ENCODE measurements at places on chromosomes 16 and 17. TPM values are rescaled to one million over a fixed set of nuclear protein-coding genes. Genes with fewer than 3 reads are reported as not detected.

DNA sequence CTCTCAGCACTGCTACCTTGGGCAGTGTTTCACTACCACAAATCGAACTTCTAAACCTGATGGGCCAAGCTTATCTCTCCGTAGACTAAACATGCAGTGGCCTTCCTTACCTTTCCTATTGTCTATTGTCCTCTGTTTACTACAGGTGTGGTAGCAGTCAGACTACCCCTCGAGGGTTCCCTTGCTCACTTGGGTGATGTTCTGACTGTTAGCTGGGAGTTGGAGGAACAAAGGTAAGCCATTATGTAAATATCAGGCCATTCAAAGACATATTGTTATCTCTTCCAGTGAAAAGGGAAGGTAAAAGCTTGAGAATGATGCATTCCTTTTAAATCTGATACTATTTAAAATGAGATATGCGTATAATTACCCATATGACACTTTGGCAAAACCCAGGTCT is 828.3 kb upstream of the EEF2KMT start:
- peak; percentile 68 for DNase-seq

DNA sequence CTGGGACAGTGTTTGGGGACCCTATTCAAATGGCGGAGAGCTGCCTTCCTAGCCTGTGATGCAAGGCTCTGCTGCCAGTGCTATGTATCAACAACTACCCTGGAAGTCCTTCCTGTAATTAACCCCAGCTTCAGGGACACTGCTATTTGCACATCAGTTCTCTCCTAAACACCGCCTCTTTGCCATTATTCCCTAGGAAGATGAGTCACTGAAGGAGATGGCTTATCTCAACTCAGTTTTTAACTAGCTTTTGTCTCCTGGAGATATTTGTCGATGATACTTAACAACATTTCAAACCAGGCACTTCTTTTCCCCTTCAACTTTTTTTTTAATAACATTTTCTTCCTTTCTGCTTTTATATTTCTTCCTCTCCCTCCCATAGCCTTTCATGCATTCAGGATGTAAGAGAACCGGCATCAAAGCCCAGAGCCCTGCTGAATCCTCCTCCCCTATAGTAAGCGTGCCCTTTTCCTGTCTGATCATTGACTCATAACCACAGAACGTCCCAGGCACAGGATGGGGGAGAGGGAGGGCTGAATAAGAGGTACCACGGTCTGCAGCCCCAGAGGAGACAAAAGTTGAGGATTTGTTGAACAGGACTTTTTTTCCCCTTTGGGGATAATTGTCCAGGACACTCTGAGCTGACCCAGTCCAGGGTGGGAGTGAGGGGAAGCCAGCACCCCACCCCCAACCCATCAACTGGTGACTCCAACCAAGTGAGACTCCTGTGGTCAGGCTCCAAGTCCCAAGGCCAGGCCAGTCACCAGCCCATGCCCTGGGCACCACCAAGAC is 387.8 kb upstream of the SALL1 start:
- peak; percentile 65 for DNase-seq

GRCh38 chr17:8225813-8226535 is 15.6 kb upstream of the AURKB start:
- peak; percentile 94 for DNase-seq

- no peak for DNase-seq
These were observed 113.9 kb downstream of the BANP start for GRCh38 chr16:88064889-88065746.

DNA sequence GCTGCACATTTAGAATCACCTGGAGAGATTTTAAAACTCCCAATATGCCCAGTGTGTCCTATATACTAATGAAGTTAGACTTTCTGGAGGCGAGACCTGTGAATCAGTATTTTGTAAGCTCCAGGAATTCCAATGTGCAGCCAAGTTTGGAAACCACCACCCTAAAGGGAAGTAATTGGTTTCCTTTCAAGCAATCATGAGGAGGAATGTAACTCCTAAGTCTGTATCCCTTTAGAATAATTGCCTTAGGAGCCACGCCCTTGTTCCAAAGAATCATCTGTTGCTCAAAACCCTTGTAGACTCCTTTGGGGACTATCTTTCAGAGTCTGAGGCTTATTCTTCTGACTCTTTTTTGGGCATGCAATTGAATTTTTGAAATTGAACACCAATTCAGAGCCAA is 84.4 kb downstream of the DNAH9 start:
- DNase-seq: no peak

DNA sequence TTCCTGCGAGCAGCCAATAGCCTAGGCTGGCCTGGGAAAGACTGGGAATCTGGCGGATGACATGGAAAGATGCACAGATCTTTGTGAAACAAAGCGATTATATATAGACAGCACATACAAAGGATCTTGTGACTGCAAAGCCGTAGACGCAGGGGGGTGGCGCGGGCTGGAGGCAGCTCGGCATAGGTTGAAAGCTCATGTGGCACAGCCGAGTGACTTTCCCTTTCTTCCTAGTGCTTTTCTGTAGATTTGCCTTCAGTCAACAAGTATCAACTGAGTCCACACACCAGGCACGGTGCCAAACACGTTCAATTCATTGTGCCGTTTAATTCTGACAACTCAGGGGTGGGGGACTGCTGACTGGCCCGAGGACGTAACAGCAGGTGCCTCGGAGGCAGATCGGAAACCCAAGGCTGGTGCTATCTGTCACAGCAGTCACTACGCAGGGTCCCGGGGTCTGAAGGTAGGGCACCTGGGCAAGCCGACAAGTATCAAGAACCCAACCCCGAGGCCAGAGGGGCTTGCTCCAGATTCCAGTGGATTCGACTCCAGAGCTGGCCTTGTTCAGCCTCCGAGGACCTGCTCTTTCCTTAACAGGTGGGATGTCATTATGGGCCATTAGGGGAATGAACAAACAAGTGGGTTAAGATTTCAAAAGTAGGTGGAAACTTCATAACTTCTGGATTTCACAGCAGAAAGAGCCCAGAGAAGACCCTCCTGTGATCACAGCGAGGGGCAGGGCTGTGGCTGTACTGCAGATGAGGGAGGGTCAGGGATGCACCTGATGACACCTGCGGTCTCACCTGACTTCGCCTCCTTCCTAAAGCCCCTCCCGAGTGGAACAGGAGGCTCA is 5.9 kb downstream of the PAM16 start:
- no peak for DNase-seq

DNA sequence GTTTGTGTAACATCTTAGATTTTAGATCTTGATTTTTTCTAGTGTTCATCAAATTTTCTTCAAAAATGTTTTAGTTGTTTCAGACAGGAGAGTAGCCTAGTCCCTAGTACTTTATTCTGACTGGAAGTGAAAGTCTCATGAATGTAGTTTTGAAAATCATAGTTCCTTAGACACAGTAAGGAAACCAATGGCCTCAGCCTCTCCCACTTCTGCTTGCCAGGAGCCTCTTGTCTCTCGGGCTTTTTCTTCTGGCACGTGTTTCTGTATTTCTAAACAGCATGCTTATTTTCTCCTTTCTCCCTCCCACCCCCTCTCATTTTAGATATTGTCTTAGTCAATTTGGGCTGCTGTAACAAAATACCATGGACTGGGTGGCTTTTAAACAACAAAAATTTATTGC is 9.8 kb downstream of the SLFN5 start:
- no peak for DNase-seq

GRCh38 chr17:68289936-68290267 is 1.0 kb downstream of the SLC16A6 start:
- no peak for DNase-seq

DNA sequence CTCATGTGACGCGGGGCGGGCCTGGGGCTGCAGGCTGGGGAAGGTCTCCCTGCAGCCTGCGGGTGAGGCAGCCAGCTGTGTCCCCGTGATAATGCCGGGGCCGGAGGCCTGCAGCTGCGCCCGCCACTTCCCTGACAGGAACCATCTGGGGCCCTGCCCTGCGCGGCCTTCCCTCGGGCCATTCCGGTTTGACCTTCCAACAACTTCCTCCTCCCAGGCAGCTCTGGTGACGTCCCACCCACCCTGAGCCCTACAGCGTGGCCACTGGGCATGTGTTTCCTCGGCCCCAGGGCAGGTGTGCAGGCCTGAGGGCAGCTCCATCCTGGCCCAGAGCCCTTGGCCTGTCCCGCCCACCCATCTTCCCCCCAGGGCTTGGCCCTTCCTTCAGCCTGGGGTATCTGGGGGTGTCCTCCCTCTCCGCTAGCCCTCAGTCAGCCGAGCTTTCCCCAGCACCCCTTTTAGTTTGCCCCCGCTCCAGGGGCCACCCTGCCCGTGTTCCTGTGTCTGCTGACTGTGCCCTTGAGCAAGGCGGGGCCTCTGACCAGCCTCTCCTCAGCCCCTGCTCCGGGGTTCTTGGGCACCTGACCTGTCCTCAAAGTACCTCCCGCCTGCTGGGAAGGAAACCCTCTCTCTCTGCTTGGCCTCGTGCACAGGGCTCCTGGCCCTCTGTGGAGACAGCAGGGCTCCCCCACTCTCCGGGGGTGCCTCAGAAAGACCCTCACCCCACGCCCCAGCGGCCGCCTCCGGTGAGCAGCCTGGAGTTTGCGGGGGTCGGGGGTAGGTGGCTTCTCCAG is at the start of gene CBFA2T3:
Gene CBFA2T3, minus strand, starts transcription at position 190 of the 794 bp plus-strand sequence. CDS start 400 bp downstream, outside the sequence.
- DNase-seq: no peak

GRCh38 chr17:31224366-31224765 is 72.7 kb downstream of the OMG start:
- DNase-seq: no peak

DNA sequence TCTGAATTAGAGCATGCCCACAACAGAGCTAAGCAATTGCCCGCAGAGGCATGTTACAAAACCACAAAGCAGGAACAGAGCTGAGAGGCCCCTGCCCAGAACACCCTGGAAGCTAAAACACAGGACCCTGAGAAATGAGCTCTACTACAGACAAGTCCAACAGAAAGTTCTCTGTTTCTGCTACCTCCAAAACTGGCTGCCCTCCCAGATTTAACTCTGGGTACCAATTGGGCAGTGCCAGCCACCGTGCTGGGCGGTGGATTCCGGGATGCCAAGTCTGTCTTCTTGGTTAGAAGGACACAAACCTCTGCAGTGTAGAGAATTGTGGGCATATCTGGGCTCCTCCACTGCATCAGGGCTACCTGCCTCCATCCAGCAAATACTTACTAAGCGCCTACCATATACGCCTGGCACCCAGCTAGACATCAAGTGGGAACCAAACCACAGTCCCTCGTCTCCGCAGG is 1.0 kb downstream of the CMTM4 start:
- DNase-seq: no peak

DNA sequence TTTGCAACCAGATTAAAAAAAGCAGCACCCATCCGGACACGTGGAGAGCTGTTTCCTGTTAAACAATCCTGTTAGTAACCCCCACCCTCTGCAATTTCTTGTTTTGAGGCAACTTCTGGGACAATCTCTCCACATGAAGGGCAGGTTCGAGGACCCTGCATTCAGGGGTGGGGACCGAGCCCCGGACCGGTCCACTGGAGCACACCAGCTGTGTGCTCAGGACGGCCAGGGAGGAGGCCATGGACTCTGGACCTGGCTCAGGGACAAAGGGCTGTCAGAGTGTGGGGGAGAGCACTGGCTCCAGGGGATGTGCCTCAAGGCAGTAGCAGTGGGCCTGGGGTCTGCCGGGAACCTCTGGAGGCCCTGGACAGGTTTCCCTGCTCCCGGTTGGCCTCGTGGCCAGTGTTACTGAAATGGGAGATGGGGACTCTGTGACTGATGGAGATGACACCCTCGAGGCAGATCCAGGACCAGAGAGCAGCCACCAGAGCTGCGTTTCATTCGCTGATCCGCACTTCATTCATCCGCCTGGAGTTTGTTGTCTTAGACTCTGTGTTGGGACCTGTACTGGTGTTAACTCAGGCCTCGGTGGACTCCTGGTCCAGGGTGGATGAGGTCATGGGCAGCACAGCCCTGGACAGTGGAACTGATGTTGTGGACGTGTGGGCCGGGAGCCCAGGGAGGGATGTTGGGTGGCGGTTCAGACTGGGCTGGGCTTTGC is 2.9 kb upstream of the CPNE7 start:
- no peak for DNase-seq

DNA sequence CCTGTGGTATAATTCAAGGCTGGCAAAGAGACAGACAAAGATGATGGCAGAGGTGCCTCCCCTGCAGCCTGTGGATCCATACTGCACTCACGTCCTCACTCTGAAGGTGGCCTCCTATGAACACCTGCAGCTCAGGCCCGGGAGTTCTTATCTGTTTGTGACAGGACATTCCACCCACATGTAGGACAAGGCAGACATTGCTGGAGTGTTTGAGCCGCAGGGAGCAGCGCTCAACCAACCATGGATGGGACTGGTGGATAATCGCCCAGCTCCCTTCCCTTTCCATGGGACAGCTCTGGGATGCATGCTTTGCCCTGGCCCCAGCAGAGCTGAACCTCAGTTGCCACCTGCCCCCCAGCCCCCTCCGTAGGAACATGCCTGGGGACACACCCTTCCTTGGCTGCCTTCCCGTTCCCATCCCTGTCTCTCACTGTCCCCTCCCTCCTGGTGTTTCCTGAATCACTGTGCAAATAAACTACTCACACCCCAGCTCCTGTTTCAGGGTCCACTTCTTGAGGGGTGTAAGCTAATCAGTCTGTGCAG is 22.2 kb downstream of the ITPRIPL2 start:
- DNase-seq: peak; percentile 72

- no peak for DNase-seq
These were observed 439.8 kb downstream of the UTP18 start for GRCh38 chr17:51700011-51700760.

- DNase-seq: no peak
These were observed 82.5 kb downstream of the PCTP start for GRCh38 chr17:55833306-55833705.

DNA sequence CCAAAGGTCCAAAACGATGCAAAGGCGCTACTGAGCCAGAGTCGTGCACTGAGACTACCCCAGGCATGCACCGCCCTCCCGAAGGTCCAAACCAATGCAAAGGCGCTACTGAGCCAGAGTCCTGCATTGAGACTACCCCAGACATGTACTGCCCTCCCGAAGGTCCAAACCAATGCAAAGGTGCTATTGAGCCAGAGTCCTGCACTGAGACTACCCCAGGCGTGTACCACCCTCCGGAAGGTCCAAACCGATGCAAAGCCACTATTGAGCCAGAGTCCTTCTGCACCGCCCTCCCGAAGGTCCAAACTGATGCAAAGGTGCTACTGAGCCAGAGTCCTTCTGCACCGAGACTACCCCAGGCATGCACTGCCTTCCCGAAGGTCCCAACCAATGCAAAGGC is 27.1 kb downstream of the SLC43A2 start:
- DNase-seq: no peak

- peak; percentile 98 for DNase-seq
These were observed 219.2 kb downstream of the RBFOX3 start for GRCh38 chr17:79391376-79392233.

- DNase-seq: peak; percentile 94
These were observed 7.9 kb downstream of the ENGASE start for GRCh38 chr17:79082311-79083190.

- DNase-seq: no peak
These were observed 2.9 kb upstream of the RAB40C start for GRCh38 chr16:586645-587590.

Gene TNP2
- total RNA-seq: not detected

Gene GGT6
- not detected for total RNA-seq

Gene TEKT1
- not detected for total RNA-seq

Gene IL21R
- total RNA-seq: not detected

Gene ANKRD11
- total RNA-seq: 118 TPM

Gene CTRB1
- total RNA-seq: not detected

Gene TBC1D16
- total RNA-seq: 129 TPM

Gene SLC13A5
- total RNA-seq: 8.0 TPM

Gene KRT33B
- total RNA-seq: not detected

Gene USP31
- total RNA-seq: 23.8 TPM

Measured in endodermal cell (in vitro differentiated cells).